Gastroesophageal sphincter (tissue), 4 donors: ENCODE measurements at places on chromosomes 4 and X. TPM values are rescaled to one million over a fixed set of nuclear protein-coding genes. Genes with fewer than 3 reads are reported as not detected.

GRCh38 chrX:46710927-46711623 lies 47.8 kb downstream of the SLC9A7 start:
- no peaks in the 10 kb centered on the region for H3K27me3 ChIP-seq
- H3K36me3 ChIP-seq = no peaks in the 10 kb centered on the region
- H3K4me1 ChIP-seq = no peaks in the 10 kb centered on the region

GRCh38 chr4:153750197-153750817 lies 9.5 kb downstream of the RNF175 start:
- H3K27me3 ChIP-seq = no peaks in the 10 kb centered on the region
- no peak overlapping the region for H3K27ac ChIP-seq
- H3K36me3 ChIP-seq = no peaks in the 10 kb centered on the region
- no peaks in the 10 kb centered on the region for H3K4me1 ChIP-seq

DNA sequence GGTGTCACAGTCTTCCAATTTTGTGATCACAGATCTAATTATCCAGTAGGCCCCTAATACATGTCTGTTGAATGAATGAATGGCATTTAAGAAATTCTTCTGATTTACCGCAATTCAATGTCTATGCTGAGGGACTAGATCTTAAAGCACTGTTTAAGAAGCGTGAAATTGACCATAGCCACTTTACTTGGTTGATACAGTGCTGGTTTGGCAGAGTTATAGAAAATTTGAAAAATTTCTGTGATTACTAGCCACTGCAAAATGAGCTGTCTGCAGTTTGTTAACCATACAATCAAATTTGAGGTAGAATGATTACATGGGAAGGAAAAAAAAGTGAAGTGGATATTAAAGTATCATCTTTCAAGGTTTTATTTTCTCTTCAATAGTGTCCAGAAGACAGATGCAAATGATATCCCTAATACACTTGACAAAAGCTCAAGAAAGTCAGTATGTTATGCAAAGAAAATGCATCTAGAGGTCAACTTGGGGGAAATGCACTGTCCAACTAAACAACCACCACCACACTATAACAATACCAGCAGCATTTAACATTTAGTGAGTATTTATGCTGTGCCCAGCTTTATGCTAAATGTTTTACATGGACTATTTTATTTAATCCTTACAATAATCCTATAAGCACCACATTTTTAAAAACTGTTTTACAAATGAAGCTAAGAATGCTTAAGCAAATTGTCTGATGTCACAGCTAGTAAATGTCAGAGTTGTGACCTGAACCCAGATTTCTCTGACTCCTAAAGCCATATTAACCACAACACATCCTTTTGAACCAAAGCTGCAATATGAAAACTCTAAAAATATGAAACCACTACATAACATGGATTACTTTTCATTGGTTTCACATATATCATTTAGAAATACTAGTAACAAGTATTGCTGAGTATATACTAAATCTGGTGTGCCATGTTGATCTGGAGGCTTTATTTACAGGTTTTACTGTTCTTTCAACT lies 217.9 kb upstream of the MAB21L2 start:
- H3K4me3 ChIP-seq = no peak overlapping the region
- no peaks in the 10 kb centered on the region for H3K27me3 ChIP-seq
- H3K27ac ChIP-seq = no peak overlapping the region
- H3K4me1 ChIP-seq = no peaks in the 10 kb centered on the region
- no peak for ATAC-seq

GRCh38 chrX:72031118-72031517 lies 100.6 kb downstream of the RTL5 start:
- H3K27ac ChIP-seq = peak overlapping the region; percentile 75
- H3K4me3 ChIP-seq = no peak overlapping the region
- no peaks in the 10 kb centered on the region for H3K36me3 ChIP-seq
- H3K4me1 ChIP-seq = no peaks in the 10 kb centered on the region
- H3K27me3 ChIP-seq = no peaks in the 10 kb centered on the region
- ATAC-seq = no peak

Gene MAGEA8
- not detected for total RNA-seq

DNA sequence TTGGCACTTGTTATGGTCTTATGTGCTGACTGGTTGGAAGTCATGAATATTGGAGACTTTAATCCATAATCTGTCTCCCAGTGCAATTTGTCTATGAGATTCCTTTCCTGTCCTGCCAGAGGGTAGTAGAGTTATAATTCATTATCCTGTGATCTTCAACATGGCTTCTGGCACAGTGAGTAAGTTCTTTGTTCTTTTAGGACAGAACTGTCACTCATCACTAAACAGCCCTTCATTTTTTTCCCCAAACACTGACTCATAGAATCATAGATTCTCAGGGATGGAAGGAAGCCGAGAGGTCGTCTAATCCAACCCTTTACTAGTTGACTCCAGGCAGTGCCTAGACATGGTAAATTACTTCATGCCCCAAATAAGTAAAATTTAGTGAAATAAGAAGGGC lies 78.4 kb downstream of the LUZP4 start:
- H3K4me1 ChIP-seq = no peaks in the 10 kb centered on the region
- H3K36me3 ChIP-seq = no peaks in the 10 kb centered on the region
- no peaks in the 10 kb centered on the region for H3K27me3 ChIP-seq
